Naive thymus-derived CD4-positive, alpha-beta T cell (primary cell): ENCODE measurements at places on chromosomes 16 and 17.

DNA sequence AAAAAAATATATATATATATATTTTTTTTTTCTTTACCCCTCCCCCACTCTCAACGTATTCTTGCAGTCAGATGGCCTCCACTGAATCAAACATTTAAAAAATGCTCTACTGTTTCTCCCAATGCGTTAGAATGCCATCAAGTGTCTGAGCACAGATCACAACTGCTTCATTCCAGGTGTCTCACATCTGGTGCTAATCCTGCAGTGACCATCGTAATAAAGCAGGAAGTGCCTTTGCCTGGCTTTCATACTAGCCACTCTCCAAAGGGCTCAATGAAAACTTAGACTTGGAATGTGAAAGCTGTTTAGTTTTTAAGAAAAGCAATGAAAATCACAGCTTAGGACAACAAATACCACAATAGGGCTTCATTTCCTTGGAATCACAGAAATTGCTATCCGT lies 37.2 kb downstream of the SKAP1 start:
- no peak for DNase-seq

DNA sequence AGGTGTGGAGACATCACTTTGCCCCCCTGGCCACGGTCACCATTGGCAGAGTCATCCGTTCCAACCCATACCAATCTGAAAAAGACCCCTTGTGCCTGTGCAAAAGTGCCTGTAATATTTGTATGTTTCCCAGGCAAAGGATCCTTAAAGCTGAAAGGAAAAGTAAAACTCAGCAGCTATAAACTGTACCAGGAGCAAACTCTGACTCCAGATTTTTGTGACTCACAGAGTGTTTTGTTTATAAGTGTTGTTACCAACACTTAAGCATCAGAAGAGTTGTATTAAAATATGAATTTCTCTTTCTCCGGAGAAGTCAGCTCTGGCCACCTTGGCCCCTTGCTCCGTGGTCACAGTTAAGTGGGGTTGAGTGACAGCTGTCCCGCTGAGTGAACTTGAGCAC lies 75.9 kb downstream of the IRX6 start:
- DNase-seq: no peak

DNA sequence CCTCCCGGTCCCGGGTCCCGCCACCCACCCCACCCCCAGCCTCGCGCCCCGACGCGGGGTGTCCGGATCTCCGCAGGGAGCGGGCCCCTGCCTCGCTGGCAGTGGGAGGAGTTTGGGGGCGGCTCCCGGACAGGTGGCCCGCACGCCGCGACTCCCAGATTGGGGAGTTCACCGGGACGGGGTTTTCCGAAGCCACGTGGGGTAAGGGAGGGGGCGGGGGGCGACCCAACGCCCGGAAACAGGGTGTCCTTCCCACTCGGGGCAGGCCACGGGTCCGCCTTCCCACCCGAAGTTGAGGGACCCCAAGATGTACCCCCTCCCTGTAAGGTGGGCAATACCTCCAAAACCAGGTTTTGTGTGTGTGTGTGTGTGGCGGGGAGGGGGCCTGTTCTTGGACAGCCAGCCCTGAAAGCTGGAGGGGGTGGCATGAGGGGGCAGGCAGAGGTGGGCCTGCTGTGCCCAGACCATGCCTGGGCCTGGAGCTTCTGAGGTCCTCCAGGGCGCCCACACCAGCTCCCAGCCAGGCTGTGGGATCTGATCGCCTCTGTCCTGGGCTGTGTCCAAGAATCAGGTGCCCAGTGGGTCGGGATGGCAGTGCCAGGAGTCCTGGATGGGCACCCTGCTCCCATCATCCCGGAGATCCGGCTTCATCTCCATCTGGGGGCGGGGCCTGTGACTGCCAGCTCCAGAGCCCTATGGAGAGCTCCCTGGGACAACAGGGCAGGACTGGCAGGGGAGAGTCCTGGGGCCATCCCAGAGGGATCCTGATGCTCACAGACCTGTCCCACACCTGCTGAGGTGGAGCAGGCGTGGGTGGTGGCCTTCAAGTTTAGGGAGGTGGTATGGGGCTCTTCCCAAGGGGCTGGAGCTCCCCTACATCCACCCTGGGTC lies 767 bp downstream of the SYNGR2 start:
- DNase-seq: peak; percentile 73

GRCh38 chr16:62077998-62078397 lies 41.8 kb upstream of the CDH8 start:
- no peak for DNase-seq

GRCh38 chr17:43979011-43979410 lies 25.3 kb upstream of the PYY start:
- DNase-seq: no peak
